ENCODE measurements at places on chromosomes 2 and 18.

- DNase-seq = no peak
These were observed 185.0 kb upstream of the HS6ST1 start for GRCh38 chr2:128503399-128504245.

DNA sequence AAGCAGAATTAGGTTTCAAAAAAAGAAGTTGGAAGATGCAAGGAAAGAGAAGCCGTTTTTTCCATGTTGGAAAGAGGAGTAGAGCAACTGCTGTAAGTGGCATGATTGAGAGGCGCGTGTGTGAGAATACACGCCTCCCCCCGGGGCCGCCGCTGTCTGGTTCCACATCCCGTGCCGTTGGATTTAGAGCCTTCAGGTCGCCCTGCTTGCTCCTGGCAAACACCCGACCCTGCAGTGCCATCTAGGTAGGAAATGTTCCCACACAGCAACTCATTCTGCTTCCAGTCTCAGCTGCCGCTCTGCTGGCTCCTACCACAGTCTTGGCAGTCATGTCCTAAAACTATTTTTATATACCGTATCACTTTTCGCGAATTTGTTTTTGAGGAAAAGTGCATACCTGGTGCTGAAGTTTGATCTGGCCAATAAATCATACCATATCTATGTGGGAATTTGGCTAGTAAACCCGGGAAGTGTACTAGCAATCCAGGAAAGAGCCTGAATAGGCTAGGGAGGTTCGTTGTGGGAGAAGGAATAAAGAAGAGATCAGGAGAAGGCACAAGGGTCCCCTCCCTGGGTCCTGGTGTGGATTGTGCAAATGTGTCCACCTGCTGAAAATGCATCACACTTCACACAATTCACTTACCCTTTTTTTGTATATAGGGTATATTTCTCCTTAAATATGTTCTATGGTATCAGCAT lies 372.7 kb downstream of the FBXO15 start:
- DNase-seq = no peak

DNA sequence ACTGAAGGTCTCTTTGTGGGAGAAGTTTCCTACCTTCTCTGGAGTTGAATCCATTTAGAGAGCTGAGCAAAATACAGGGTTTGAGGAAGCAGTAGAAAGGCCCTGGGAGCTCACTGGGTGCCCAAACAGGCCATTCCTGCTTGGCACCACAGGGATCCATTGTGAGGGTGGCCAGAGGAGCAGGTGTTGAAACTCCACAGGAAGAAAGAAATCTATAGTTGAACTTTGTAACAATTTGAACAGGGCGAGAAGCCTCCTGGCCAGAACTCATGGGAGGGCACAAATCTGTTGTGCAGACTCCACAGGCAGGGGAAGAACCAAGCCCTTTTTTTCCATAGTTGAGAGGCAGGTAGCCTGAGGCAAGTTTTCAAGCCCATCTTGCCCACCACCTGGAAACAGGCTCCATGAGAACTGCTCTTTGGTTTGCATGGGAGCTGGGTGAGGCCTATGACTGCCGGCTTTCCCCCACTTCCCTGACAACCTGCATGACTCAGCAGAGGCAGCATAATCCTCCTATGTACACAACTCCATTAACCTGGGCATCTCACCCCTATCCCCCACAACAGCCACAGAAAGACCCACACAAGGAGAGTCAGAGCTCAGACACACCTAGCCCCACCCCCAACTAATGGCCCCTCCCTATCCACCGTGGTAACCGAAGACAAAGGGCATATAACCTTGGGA lies 1053.0 kb downstream of the TSN start:
- DNase-seq = no peak

DNA sequence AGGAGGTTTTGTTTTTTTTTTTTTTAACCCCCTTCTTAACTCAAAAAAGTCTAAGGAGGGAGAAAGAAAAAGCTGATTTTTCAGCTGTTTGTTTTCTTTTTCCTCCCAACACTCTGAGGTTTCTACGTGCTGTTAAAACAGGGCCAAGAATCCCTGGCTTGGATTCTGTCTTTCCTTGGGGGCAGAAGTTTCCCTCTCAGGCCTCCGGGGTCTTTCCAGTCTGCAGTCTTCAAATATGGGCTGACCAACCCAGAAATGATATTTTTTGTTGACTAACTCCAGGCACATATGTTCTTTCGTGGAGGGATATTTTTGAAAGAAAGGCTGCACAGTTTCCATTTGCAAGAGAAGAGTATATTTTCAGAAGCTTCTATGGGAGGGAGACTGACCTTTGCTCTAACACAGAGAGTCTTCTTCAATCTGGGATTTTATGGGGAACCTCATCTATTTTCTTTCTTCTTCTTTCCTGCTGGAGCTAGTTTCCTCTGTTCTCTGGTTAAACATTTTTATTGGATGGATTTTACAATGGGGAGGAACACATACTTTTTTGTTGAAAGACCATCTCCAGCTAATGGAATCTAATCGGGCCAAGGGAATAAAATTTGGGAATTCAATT lies 93.3 kb upstream of the SPRED2 start:
- no peak for DNase-seq
